ENCODE measurements at places on chromosomes 4 and X. TPM values are rescaled to one million over a fixed set of nuclear protein-coding genes. Genes with fewer than 3 reads are reported as not detected.

FAM184B gene
- not detected for total RNA-seq

TMEM156 gene
- total RNA-seq: 11.5 TPM

SCFD2 gene
- total RNA-seq: 27.0 TPM

CYLC1 gene
- not detected for total RNA-seq

NDP gene
- total RNA-seq: 0.48 TPM

GNL3L gene
- total RNA-seq: 28.8 TPM

PAGE2B gene
- total RNA-seq: not detected

SPOCK3 gene
- total RNA-seq: 0.64 TPM

HGFAC gene
- total RNA-seq: not detected
